Neural progenitor cell (in vitro differentiated cells): ENCODE measurements at places on chromosomes 7 and 10.

GRCh38 chr10:127426746-127427145 lies 122.4 kb upstream of the NPS start:
- no peak for DNase-seq

DNA sequence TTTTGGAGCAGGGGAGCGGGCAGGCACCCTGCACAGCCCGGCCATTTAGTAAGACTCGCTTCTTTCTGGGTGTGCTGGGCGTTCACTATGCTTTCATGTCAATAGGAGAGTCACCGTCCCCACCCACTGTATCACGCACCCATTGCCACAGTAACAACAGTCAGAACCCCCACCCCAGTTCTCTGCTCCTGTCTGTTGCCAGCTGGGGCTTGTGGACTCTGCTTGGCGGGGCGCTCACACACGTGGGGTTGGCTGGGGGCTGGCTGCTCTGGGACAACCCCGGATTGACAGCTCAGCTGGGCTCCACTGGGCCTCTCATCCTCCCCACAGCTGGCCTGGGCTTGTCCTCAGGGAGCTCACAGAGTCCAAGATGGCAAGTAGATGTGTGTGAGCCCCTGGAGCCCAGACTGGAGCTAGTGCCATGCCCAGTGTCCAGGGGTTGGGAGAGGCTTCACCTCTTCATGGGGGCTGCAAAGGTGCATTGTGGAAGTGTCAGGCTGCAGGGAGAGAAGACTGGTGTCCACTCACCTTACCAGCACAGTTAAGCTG lies 59.6 kb downstream of the GLRX3 start:
- DNase-seq, result no peak

GRCh38 chr7:80843018-80843677 lies 75.7 kb downstream of the SEMA3C start:
- DNase-seq, result no peak

GRCh38 chr10:12902135-12902572 lies 99.4 kb downstream of the CCDC3 start:
- peak; percentile 89 for DNase-seq

GRCh38 chr7:82745117-82745516 lies 301.5 kb upstream of the CACNA2D1 start:
- peak; percentile 41 for DNase-seq

DNA sequence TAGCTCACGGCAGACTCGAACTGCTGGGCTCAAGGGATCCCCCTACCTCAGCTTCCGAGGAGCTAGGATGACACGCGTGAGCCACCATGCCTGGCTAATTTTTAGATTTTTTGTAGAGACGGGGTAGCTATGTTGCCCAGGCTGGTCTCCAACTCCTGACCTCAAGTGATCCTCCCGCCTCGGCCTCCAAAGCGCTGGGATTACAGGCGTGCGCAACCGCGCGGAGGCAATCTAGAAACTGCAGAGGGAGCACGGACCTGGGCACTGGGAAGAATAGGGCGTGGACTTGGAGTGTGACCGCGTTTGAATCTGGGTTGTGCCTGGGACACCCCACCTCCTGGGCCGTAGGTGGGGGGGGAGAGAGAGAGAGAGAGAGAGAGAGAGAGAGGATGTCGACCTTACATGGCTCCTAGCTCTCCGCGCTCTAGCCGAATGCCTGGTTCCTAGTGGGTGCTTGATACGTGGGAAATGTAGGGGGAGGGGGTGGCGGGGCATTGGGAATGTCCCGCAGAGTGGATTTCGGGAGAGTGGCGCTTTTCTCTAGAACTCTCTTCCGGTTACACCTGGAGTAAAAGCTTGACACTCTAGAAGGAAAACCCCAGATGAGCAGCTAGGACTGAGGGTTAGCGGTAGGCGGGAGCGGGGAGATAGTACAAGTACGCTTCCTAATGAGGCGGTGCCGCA lies 1.2 kb upstream of the MAP3K8 start:
- DNase-seq, result no peak

DNA sequence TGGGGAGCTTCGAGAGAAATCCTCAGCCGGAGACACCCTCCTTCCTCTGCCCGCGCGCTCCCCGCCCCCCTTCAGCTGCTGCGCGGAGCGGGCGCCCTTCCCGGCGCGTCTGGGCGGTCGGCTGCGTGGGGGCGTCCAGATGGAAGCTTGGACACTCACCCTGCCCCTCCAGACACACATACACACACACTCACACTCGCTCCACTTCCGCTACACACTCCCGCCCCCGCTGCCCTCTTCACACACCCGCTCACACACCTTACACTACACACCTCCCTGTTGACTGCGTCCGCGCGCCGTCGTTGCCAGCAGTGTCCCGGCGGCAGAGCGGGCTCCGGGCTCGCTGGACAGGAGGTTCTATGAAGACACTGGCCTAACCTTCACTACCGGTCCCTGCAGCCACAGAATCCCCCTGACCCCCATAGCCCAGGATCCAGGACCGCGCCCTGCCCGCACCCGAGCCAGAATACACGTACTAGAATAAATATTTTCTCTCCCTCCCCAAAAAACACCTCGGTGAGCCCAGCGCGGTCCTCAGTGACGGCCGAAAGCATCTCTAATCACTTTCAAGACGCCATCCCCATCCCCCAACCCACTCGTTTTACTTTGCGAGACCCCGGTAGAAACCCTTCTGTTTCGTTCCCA lies 1.1 kb upstream of the EGR2 start:
- DNase-seq, result peak; percentile 61

GRCh38 chr10:121613456-121613855 lies 15.2 kb upstream of the FGFR2 start:
- no peak for DNase-seq

- no peak for DNase-seq
Measured at GRCh38 chr7:115965236-115965635, 65.3 kb downstream of the TFEC start.

- DNase-seq, result no peak
Measured at GRCh38 chr10:30455816-30456215, 21.8 kb downstream of the MAP3K8 start.

- no peak for DNase-seq
Measured at GRCh38 chr10:79940431-79940830, 8.5 kb downstream of the SFTPD start.

DNA sequence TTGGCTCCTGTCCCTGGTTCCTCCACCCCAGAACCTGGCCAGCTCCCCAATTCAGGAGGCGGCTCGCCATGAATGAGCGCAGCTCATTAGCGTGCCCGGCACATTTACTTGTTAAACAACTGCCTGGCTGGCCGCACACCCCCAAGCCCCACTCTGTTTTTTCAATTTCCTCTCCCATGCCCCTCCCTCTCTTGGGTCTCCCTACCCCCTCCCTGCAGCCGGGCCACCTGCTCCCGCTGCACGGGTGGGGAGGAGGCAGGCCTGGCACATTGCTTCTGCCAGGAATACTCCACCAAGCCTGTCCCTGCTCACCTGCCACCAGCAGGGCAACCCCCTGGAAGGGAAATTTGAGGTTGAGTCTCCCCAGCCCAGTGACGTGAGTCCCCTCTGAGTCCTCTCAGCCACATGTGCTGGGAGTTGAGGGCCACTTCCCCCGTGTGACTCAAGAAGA lies 2.5 kb upstream of the SLIT1 start:
- no peak for DNase-seq

GRCh38 chr10:11488126-11488525 lies 123.3 kb downstream of the USP6NL start:
- DNase-seq, result no peak

DNA sequence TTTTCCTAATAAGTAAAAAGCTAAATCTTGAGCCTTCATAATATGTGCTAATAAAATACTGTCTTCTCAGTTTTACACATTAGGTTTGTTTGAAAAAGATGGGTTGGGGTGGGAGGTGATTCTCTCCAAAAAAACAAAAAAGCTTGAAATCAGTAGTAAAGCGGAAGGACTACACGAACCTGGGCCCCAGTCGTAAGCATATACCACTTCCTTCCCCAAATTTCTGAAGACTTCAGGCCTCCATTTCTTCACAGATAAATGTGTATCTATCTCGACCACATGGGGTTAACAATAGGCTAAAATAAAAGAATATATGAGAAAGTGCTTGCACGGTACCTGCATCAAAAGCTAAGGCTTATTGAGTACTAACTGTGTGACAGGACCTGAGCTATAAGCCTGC lies 51.6 kb upstream of the PAX2 start:
- no peak for DNase-seq

DNA sequence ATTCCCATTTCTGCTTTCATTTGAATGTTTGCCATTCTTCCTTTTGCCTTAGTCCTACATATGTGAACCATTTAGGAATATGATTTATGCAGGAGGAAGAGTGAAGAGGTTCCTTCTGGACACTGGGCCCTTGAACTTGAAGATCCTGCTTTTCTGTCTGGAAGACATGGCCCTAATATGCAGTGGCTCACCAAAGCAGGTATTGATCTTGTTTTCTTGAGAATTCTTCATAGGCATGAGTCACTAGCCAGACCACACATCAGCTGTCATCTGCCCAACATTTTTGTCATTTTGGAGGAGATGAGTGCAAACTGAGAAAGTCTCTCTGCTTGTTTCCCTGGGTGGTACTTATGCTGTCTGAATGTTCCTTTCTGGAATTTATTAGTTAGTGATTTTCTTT lies 382.6 kb downstream of the LRMDA start:
- DNase-seq, result no peak

GRCh38 chr10:98357194-98357822 lies 57.7 kb downstream of the PYROXD2 start:
- no peak for DNase-seq

DNA sequence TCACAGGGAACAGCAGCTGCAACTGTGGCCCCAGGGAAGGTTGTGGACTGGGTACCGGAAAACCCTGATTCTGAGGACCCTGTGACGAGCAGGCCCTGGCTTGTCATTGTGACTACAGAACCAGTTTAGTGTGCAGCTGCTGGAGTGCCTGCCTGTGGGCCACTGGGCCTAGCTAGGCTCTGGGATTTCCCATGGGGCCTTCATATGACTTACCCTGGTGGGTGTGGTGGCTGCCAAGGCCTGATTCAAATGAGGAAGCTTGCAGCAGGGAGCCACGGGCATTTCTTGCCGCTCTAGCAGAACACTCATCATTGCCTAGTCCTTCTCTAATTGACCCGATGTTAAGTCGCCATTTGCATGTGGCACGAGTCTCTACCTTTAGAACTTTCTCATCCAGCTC lies 14.7 kb upstream of the CAMK2G start:
- DNase-seq, result no peak

DNA sequence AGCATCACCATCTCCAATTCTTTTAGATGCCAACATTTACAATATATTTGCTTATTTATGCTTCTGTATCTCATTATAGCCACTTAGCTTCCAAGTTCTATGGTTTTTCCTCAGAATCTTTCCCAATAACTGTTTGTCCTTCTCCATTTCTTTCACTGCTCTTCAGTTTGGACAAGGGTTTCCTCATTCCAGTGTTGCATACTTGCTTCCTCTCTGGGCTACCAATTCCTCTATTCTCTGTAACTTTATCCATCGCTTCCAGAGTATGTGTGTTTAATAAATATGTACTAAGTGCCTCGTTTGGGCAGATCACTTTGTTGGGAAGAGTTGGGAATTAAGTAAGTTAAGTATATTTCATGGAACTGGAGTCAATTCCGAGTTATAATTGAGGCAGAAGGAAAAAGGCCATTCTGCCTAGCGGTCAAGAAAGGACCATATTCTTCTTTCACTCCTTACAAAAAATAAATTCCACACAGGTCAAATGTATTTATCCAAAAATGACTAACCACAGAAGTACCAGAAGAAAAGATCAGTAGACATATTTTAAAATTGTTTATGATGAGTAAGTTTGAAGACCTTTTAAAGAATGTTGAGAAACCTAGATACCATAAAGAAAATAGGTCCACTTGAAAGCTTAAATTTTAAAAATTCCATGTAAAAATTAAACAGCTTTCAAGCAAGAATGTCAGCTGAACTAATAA lies 10.8 kb downstream of the STAMBPL1 start:
- no peak for DNase-seq

DNA sequence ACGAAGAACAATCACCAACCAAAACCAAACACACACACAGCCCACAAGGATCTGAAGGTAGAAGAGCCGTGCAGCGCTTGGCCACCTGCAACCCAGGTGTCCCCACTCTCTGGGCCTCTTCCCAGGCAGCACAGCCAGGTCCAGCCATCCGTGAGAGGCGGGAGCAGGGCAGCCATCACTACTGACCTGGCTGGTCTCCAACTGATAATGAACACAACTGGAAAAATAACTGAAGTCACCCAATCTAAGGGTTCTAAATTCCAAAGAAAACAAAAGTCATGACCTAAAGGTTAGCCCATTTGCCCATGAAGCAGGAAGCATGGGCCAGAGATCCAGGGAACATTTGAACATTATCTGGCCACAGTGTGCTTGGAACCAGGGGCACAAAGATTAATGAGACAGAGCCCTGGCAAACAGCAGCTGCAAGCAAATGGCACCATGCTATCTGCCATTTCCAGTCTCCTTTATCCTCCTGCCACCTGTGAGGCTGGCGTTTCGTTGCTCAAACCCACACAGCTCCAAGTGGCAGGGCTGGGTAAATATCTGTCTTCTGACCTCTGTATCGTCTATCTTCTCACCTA lies 207.9 kb downstream of the TNS3 start:
- DNase-seq, result no peak

DNA sequence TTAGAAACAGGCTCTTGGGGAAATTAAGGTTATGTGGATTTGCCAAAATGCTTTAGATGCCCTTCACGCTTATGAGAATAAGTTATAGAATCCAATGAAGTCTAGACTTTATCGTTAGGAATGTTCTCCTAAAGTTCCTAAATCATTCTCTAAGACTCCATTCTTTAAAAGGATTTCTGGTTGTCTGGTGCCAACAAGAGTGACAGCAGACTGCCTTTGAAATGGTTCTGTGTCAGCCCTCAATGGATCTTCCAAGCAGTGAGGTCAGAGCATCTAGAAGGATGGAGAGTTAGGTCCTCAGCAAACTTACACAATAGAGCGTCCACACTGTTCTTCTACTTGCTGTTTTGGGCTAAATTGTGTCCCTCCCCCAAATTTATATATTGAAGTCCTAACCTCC lies 473.3 kb downstream of the GATA3 start:
- no peak for DNase-seq

DNA sequence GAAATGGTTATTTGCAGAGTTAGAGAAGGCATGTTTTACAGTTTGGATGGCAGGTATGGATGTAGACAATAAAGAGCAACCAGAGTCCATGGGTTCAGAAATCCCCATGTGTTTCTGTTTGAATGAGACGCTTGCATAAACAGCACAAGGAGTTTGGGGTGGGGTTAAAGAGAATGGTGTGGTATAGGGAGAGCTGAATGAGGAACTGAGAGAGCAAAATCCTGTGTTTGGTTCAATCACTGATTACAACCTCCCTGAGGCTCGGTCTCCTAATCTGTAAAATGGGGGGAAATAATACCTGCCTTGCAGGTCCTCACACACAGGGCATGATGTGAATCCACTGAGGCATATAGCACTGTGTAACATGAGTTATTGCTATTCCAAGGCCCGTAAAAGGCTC lies 23.7 kb downstream of the CAV1 start:
- DNase-seq, result no peak
